ENCODE measurements at places on chromosomes 1 and 21. TPM values are rescaled to one million over a fixed set of nuclear protein-coding genes. Genes with fewer than 3 reads are reported as not detected.

DNA sequence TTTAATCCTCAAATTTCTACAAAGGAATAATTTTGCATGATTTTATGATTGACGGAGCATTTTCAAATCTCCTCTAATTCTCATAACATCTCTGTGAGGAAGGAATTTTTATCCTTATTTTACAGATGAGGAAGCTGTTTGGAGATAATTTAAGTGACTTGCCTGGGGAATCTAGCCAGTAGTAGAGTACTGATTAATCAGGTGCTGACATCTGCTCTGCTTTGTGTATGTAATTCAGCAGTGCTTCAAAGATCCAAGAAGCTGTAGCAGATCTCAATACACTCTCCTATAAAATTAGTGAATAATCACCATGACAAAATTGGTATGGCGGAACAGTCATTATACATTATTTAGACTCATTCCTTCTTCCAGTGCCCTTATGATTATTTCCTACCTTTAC, 46.0 kb downstream of the DPH5 start:
- no peak for DNase-seq

Gene MMP23B
- total RNA-seq: 1.4 TPM

DNA sequence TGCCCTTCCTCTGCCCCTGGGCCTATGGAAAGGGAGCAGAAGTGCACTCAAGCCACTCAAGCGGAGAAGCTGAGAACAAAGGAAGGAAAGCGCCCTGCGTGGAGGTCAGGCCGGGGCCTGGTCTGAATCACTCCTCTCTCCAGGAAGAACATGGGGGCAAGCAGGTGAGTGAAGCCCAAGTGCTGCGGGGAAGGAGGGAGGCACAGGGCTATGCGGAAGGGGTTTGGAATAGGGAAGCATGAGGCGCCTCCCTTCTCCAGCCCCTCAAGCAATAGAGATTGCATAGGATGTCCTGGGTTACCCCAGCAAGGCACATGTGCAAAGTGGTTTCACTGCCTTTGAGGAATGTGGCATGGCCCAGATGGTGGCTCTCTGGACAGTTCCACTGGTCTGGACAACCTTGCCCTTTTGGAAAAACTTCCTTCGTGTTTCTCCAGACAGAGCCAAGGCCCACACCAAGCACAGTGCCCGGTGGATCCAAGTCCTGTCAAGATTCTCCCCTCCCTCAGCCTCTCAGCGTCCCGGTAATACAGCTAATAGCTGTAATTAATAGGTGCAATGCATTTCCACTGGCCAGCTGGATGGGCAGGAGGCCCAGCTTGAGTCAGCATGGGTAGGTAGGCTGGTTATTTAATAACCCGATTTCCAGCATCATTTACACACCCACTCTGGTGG, 13.7 kb downstream of the BLACAT1 start:
- no peak for DNase-seq

DNA sequence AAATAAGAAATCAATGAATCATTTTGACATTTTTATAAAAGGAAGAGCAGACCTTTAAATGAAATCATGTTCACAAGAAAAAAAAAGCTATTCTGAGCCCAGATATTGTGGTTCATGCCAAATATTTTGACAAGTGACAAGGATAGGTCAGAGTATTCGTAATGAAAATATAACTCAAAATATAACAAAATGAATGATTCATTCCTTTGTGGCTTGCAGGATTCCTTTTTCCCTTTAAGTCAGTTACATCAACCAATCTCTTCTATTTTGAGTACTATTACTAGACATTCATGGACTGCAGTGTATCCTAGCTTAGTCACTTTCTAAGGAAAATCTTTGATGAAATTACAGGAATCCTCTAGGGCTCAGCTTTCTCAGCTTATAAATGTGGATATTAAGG, 188.7 kb downstream of the COL11A1 start:
- DNase-seq: peak; percentile 5

Gene AK5
- not detected for total RNA-seq

Measured in MCF 10A (cell line).